ENCODE measurements at places on chromosomes 16 and 17. TPM values are rescaled to one million over a fixed set of nuclear protein-coding genes. Genes with fewer than 3 reads are reported as not detected.

DNA sequence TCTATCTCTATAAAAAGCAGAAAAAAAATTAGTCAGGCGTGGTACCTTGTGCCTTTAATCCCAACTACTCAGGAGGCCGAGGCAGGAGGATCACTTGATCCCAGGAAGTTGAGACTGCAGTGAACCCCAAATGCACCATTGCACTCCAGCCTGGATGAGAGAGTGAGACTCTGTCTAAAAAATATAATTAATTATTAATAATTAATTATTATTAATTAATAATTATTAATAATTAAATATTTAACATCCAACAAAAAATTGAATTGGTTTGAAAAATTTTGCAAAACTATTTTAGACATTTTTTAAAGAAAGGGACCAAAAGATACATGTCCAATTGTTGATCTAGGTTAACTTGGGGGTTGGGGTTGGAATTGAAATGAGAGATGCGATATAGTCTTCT, 51.0 kb downstream of the MYH3 start:
- DNase-seq, result no peak

GRCh38 chr17:38883592-38884526, 14.0 kb downstream of the LASP1 start:
- DNase-seq, result no peak

GRCh38 chr17:44197980-44198720, 1.5 kb downstream of the ATXN7L3 start:
- DNase-seq, result peak; percentile 34

- DNase-seq, result no peak
These were observed 89.4 kb downstream of the CHD9NB start for GRCh38 chr16:52963212-52963854.

The PRR15L gene
- total RNA-seq, result 2.7 TPM

The TBC1D3B gene
- 2.5 TPM for total RNA-seq

GRCh38 chr17:68851890-68852289, 103.3 kb downstream of the ABCA8 start:
- no peak for DNase-seq

GRCh38 chr16:87416826-87417527, 24.8 kb downstream of the MAP1LC3B start:
- DNase-seq, result no peak

The NDUFAF8 gene
- total RNA-seq, result 49.3 TPM

The SLC5A10 gene
- not detected for total RNA-seq

GRCh38 chr17:43820759-43821158, 12.2 kb downstream of the MPP3 start:
- no peak for DNase-seq

- no peak for DNase-seq
These were observed 23.0 kb downstream of the SLC35G3 start for GRCh38 chr17:35170968-35171771.

The TMEM114 gene
- total RNA-seq, result not detected

DNA sequence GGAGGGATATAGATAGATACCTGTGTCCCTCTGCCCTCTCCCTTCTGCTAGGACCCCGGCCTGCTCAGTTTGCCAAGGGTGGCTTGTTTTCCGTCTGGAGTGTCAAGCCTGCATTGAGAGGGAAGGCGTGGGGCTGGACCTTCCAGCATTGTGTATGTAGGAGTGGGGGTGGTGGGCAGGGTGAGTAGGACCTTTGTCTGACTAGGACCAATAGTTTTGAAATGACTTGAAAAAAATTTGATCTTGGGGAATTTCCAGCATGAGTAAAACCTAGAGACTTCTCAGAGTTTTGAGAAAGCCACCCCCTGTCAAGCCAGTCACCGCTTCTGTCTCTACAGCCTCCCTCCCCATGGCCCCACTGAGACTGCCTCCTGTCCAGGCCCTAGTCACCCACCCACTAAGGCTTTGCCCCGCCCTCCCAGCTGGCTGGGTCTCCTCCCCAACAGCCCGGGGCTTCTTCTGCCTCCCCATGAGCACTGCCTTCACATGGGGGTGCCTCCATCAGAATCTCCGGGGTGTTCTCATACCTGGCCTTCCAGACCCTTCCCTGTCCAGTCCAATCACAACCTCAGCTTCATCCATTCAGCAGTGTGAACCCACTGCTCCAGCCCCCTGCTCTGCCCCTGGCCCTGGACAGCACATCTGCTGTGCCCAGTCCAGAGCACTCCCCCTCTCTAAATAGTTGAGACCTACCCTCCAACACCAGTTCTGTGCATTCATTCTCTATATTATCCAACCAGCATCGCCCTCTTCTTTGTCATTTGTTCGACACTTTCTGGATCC, 207.0 kb downstream of the MSI2 start:
- DNase-seq, result no peak

The TEDC2 gene
- 0.81 TPM for total RNA-seq

GRCh38 chr17:81967533-81968395, 6.8 kb upstream of the NOTUM start:
- peak; percentile 89 for DNase-seq

- no peak for DNase-seq
These were observed 787 bp downstream of the NT5C start for GRCh38 chr17:75130632-75131277.

DNA sequence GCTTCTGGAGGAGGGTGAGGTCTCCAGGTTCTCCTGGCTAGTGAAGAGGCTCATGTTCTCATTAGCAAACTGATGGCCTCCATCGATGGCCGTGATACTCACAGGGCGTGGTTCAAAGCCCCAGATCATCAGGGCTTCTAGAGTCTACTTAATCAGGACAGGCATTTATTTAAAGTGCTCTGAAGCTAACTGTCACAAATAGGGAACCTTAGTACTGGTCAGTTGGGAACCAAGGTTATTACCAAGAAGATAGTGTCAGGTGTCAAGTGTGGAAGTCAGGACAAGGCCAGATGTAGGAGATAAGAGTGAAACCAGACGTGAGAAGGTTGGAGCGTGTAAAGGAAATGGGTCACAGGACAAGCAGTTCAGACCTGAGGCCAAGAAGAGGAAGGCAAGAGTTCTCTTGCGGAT, 56.9 kb downstream of the PIGL start:
- no peak for DNase-seq

The CD300H gene
- total RNA-seq, result 0.60 TPM

DNA sequence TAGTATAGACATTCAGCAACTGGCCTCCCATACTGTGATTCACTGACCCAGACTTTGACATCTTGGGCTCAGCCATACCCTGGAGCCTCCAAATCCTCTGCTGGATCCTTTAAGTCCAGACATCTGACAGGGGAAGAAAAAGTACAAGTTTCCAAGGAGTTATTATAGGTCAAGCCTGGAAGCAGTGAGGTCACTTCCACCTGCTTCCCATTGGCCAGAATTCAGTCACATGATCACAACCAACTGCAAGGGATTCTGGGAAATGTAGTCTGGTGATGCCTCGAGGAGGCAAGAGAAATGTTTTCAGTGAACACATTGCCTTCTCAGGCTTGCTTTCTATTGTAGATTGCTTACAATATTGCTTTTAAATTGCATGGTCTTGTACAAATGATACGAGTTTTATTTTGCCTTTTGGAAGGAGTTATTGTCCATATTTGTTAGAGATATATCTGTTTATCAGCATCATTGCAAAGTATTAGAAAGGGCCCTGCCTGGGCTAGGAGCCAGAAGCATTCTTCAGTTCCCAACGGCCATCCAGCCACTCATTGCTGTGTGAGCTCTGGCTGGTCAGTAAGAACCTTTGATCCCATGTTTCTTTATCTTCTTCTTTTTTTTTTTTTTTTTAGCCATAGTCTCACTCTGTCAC, 696.9 kb downstream of the WWOX start:
- peak; percentile 52 for DNase-seq

GRCh38 chr16:8623634-8624033, 2.1 kb downstream of the METTL22 start:
- no peak for DNase-seq

GRCh38 chr16:67342616-67343015, 16.0 kb downstream of the LRRC36 start:
- no peak for DNase-seq

The CCL16 gene
- total RNA-seq, result not detected

DNA sequence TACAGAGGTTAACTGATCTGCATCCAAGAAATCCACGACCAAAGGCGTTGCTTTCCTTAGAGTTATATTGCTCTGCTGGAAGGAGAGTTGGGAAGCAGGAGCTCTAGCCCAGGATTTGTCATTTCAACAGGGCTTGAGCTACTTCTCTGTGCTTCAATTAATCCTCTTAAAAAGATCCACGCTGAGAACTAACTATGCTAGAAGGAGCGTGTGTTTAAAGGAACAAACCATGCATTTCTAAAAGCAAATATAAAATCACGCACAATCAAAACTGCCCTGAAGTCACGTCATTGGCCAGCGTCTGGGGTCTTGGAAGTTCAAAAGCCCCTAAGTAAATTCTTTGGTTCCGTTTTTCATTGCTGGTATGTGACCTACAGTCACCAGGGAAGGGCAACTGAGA, 1.1 kb downstream of the ARL6IP1 start:
- DNase-seq, result no peak

GRCh38 chr17:29948448-29949215, 7.2 kb downstream of the EFCAB5 start:
- no peak for DNase-seq

The HOXB6 gene
- total RNA-seq, result 0.52 TPM

The KCNJ16 gene
- not detected for total RNA-seq

DNA sequence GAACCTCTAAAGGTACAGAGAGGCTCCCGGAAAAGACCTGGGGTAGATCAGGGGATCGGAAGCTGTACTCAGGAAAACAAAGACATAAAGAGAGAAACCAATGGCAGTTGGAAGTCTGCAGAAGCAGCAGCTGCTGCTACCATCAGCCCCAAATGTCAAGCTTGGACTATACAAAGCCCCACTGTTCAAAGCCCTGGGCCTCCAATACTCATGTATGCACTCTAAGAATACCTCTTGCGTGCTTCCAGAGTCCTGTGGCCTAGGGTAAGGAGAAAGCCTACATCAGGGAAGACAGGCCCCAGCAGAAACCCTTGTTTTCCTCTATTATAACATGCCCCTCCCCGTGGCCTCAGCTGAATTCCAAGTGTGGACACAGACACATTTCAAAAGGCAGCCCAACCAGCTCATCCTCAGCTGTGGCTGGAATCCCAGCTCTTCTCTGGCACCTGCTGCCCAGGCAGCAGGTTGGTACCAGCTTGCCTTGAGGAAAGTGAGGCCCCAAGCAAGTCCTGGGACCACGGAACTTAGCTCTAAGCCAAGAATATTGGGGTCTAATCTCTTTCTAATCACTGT, 19.3 kb upstream of the MTMR4 start:
- DNase-seq, result no peak

The TEKT5 gene
- not detected for total RNA-seq

DNA sequence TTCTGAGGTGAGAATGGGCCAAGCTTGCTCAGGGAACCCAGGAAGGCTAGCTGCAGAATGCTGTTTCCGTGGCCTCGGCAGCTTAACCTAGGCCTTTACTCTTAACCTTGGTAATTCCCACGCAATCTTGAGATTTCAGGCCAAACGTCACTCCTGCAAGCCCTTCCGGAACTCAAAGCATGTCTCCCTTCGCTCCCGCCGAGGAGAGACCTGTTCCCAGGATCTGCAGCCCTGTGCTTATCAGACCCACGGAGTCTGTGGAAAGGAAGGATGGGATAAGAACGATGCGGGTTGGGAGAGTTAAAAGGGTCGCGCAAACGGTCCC, 524 bp upstream of the ZFP3 start:
- DNase-seq, result no peak

DNA sequence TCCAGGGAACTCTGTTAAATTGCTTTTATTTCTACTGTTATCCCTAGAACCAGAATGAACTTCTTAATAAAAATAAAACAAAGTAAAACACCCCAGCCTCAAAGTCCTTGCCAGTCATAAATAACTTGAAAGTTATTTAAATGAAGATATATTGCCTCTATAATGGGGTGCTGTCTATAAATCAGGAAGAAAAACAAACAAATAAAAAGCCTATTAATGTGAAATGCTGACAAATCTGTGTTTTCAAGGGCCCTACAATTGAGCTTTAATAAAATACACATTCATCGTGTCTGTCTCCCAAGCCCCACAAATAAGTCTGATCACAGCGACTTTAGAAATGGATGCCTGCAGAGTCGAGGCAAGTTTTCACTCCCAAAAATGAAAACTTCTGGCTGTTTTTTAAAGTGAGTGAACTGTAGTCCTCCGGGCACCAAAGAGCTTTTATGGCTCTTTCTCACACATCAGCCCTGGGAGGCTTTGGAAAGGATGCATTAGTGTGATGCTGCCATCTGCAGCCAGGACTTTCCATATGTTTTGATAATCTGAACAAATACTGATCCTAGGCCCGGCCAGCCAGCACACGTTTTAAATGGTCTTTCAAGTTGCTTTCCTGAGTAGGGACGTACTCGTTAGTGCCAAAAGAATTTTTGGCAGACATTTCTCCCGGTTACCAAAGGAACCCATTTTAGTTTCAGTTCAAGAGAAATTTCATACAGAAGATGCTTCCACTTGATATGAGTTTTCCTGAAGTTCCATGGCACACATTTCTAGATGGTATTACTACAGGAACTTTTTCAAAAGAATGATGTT, 16.3 kb downstream of the NACA2 start:
- peak; percentile 10 for DNase-seq

- peak; percentile 57 for DNase-seq
These were observed 35.7 kb downstream of the CACNA1H start for GRCh38 chr16:1188432-1189189.

DNA sequence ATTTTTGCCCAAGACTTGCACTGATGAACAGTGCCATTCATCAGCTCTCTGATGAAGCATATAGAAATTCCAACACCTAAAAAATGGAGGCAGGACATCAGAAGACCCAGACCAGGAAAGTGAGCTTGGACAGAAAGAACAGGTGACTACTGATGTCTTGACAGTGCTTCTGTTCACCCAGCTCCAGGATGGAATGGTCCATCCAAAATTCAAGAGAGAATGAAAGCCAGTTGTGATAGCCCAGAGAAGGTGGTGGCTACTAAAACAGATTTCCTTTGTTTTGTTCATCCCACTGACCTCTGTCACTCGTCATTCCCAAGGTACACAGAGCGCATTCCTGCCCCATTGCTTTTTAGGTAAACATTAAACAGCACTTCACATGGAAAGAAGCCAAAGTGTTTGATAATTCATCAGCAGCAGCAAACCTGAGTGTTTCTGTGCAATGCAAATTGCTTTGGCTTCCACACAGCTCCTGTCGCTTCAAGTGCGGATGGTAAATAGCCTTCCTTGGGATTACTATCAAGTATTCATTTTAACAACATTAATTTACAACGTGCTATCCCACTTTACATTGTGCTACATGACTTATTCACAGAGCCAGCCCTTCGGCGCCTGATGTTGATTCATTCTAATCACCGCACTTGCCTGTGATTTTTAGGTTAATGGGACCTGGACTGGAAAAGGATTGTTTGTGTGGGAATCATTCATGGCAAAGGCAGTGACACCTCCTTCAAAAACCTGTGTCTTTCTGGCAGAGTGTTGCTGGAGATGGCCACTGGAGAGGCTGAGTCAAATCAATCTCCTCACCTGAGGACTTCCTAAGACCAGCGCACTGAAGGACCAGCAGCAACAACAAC, 65.1 kb upstream of the TOX3 start:
- DNase-seq, result no peak

The TBC1D3L gene
- total RNA-seq, result 3.7 TPM

The MYH3 gene
- 0.61 TPM for total RNA-seq

Data from heart left ventricle (tissue), 16 donors.